Kidney (tissue), 22 donors: ENCODE measurements at places on chromosomes 1 and 21.

GRCh38 chr1:193520472-193520871 is 334.1 kb upstream of the B3GALT2 start:
- no peak for DNase-seq

DNA sequence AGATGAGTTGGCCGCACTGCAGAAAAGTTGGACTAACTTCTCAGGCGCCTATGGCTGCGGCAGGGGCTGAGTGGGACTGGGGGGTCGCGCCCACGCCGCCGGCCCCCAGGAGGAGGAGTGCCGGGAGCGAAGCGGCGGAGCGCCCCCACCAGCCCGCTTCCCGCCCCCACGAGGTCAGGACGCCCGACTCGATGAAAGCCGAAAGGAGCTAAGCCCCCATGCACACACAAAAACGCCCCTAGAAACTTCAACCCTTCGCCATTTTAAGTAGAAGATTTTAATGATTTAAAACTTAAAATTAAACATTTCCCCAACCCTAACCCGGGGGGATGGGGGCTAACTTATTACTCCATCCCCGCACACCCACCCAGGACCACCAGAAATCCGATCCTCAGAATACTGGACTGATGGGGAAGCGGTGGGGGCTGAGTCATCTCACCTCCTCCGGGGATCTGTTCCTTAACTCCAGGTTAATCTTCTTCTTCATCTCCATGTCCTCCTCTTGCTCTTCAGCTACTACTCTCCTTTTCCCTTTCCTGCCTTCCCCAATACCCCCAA is 539 bp downstream of the ANP32E start:
- DNase-seq = peak; percentile 32

DNA sequence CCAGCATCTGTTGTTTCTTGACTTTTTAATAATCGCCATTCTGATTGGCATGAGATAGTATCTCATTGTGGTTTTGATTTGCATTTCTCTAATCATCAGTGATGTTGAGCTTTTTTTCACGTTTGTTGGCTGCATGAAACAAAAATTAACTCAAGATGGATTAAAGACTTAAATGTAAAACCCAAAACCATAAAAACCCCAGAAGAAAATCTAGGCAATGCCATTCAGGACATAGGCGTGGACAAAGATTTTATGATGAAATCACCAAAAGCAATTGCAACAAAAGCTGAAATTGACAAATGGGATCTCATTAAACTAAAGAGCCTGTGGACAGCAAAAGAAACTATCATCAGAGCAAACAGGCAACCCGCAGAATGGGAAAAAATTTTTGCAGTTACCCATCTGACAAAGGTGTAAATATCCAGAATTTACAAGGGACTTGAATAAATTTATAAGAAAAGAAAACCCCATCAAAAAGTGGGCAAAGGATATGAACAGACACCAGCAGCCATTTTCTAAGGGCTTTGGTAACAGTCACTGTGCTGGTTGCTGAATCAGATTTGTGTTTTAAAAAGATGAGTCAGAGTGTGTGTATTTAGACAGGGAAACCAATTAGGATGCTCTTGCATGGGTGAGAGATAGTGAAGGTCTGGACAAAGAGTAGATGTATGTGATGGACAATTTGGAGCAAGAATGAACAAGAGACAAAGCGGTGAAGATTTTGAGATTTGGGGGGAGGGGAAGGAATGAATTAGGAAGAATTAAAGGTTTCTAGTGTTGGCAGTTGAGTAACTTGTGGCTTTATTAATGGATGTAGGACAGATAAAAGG is 110.7 kb downstream of the RYR2 start:
- no peak for DNase-seq

- DNase-seq = no peak
Observed at GRCh38 chr1:10078494-10078893, 45.7 kb downstream of the UBE4B start.

- no peak for DNase-seq
Observed at GRCh38 chr1:162168261-162168660, 98.8 kb downstream of the NOS1AP start.

- no peak for DNase-seq
Observed at GRCh38 chr1:13788795-13789194, 88.8 kb downstream of the PRDM2 start.

DNA sequence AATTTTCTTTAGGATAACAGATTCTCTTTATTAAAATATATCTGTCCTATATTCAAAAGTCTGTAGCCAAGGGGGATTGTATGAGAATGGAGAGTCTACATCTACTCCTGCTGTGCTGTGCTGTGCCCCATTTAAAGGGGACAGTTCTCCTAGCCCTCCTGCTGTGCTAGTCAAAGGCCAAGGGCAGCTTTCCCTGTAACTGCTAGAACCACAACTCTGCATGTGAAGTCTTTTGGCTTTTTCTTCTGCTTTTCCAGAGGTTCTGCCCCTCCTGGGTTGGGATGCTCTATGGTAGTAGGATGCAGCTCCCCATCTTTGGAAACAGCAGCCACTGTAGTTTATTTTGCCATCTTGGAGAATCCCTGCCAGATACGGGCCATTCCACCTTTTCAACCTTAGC is 197.5 kb upstream of the JUN start:
- DNase-seq = no peak

DNA sequence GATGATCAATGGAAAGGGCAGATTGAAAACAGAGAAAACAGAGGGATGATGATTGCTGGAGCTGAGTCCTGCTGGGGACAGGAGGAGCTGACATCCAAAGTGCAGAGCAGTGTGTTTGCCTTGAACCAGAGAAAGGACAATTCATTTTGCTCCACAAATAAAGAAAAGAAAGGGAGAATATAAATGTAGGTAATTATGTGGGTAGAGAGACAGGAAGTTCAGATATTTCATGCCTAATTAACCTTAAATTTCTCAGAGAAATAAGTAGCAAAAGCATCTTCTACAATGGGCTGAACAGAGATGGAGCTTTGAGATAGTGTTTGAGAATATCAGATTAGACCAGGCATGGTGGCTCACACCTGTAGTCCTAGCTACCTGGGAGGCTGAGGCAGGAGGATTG is 93.2 kb downstream of the TNFSF18 start:
- no peak for DNase-seq

GRCh38 chr1:8527941-8528340 is 210.0 kb downstream of the SLC45A1 start:
- DNase-seq = no peak
